Right atrium auricular region (tissue), 2 donors: ENCODE measurements at places on chromosomes 11 and 22. TPM values are rescaled to one million over a fixed set of nuclear protein-coding genes. Genes with fewer than 3 reads are reported as not detected.
A peak's percentile ranks its signal among the peaks of the same experiment; 100 is the strongest.

OR8I2 gene
- not detected for total RNA-seq

OR52L1 gene
- total RNA-seq = not detected

HSPB2 gene
- 13.0 TPM for total RNA-seq

MYEOV gene
- total RNA-seq = not detected

C11orf65 gene
- total RNA-seq = 2.7 TPM

DCPS gene
- 12.1 TPM for total RNA-seq

NXPE4 gene
- total RNA-seq = not detected

APOL4 gene
- total RNA-seq = 0.24 TPM

PANX3 gene
- not detected for total RNA-seq

GAS2 gene
- total RNA-seq = 9.7 TPM

PDE2A gene
- 34.2 TPM for total RNA-seq

VWCE gene
- 0.48 TPM for total RNA-seq

MRGPRE gene
- not detected for total RNA-seq

MIOX gene
- not detected for total RNA-seq

KCNQ1OT1 gene
- 0.35 TPM for total RNA-seq

PDGFB gene
- 21.9 TPM for total RNA-seq

FAM111A gene
- 4.5 TPM for total RNA-seq

MISFA gene
- total RNA-seq = 1.3 TPM

DNA sequence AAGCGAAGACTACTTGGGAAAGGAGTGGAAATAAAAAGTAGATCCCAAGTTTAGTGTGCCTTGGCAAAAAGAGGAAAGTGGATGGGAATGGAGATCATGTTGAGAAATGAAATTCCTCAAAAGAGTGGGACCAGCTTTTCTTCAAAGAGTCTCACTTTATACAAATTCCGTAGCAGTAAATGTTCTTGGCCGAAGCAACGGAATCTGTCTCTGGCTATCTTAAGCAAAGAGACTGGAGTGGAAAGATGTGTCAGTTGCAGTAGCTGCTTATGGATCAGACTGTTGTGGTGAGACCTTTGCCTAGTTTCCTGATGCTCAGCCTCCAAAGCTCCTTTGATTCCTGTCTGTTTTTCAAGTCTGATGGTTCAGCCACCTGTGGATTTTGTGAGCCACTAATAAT lies 73.6 kb downstream of the CSTPP1 start:
- H3K27me3 ChIP-seq = no peaks in the 10 kb centered on the region
- DNase-seq = no peak
- H3K27ac ChIP-seq = no peak overlapping the region
- no peak overlapping the region for H3K4me3 ChIP-seq

- DNase-seq = no peak
- peaks cover 10% of the 10 kb centered on the region for H3K4me1 ChIP-seq
- no peak overlapping the region for H3K27ac ChIP-seq
- H3K27me3 ChIP-seq = no peaks in the 10 kb centered on the region
These were observed 363.5 kb upstream of the PITPNB start for GRCh38 chr22:28282405-28283067.

DNA sequence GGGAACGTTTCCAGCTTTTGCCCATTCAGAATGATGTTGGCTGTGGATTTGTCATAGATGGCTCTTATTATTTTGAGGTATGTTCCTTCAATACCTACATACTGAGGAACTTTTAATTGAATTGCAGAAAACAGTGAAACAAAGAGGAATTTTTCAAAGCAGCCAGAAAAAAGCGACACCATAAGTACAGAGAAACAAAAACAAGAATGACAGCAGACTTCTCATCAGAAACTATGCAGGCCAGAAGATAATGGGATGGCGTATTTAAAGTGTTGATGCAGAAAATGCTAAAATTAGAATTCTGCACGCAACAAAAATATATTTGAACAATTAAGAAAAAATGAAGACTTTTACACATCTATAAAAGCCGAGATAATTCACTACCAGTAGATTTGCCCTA lies 95.4 kb upstream of the TIMP3 start:
- H3K4me3 ChIP-seq = no peak overlapping the region
- no peak overlapping the region for H3K27ac ChIP-seq
- no peaks in the 10 kb centered on the region for H3K36me3 ChIP-seq
- H3K27me3 ChIP-seq = no peaks in the 10 kb centered on the region
- peaks cover 7% of the 10 kb centered on the region for H3K4me1 ChIP-seq

GRCh38 chr11:112485280-112485679 lies 224.6 kb upstream of the PLET1 start:
- no peaks in the 10 kb centered on the region for H3K4me1 ChIP-seq
- DNase-seq = no peak
- H3K27me3 ChIP-seq = no peaks in the 10 kb centered on the region
- H3K4me3 ChIP-seq = no peak overlapping the region

DNA sequence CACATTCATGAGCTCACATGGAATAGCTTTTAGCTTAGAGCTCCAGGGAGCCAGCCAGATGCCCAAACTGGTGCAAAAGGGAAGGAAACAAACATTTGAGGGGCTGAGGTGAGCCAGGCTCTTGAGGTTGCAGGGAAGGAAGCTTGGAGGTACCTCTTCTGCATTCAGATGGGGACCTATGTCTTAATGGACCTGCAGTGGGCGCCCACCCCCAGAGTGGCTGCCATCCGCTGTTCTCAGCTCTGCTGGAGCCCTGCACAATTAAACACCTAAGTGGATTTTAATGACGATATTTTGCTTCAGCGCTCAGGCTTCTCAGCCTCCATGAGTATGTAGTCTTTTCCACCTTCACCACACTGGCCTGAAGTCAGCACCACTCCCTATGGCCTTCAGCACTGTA lies 100.8 kb downstream of the LDLRAD3 start:
- DNase-seq = no peak
- H3K4me1 ChIP-seq = no peaks in the 10 kb centered on the region
- no peak overlapping the region for H3K27ac ChIP-seq
- no peaks in the 10 kb centered on the region for H3K27me3 ChIP-seq

DNA sequence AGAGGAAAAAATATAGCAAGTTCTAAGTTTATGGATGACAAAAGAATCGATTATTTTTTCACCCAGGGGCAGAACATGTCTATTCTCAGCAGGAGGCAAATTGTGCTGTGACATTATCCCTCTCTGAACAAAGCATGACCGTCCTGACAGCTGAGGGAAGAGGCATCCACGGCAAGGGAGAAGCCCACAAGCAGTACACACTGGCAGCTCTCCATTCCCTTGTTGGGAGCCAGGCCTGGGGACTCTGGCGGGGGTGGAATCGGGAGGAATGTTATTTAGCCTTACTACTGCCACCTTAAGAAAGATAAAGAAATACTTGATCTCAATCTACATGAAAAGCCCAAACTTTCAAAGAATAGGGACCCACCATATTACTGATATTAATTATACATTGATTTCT lies 3.4 kb downstream of the KIRREL3 start:
- H3K27ac ChIP-seq = no peak overlapping the region
- H3K4me1 ChIP-seq = no peaks in the 10 kb centered on the region
- no peak overlapping the region for H3K4me3 ChIP-seq
- no peak for DNase-seq
- no peaks in the 10 kb centered on the region for H3K36me3 ChIP-seq

GRCh38 chr22:47601666-47602065 lies 839.2 kb downstream of the TBC1D22A start:
- H3K4me1 ChIP-seq = no peaks in the 10 kb centered on the region
- no peaks in the 10 kb centered on the region for H3K27me3 ChIP-seq
- no peak overlapping the region for H3K27ac ChIP-seq
- DNase-seq = no peak
- no peaks in the 10 kb centered on the region for H3K36me3 ChIP-seq

GRCh38 chr11:134332782-134333181 lies 994 bp downstream of the GLB1L2 start:
- H3K4me1 ChIP-seq = peaks cover 11% of the 10 kb centered on the region
- H3K4me3 ChIP-seq = no peak overlapping the region
- no peak overlapping the region for H3K27ac ChIP-seq
- peaks cover 5% of the 10 kb centered on the region for H3K27me3 ChIP-seq
- H3K36me3 ChIP-seq = no peaks in the 10 kb centered on the region

GRCh38 chr11:77602381-77603088 lies 12.8 kb downstream of the AQP11 start:
- H3K27ac ChIP-seq = no peak overlapping the region
- H3K4me1 ChIP-seq = peaks cover 14% of the 10 kb centered on the region
- no peak overlapping the region for H3K4me3 ChIP-seq
- DNase-seq = no peak
- peaks cover 6% of the 10 kb centered on the region for H3K36me3 ChIP-seq
- H3K27me3 ChIP-seq = no peaks in the 10 kb centered on the region

- DNase-seq = no peak
- H3K4me1 ChIP-seq = peaks cover 7% of the 10 kb centered on the region
- H3K4me3 ChIP-seq = no peak overlapping the region
- H3K27ac ChIP-seq = no peak overlapping the region
- H3K36me3 ChIP-seq = no peaks in the 10 kb centered on the region
- H3K27me3 ChIP-seq = no peaks in the 10 kb centered on the region
These were observed 6.8 kb downstream of the ST14 start for GRCh38 chr11:130166457-130166784.

DNA sequence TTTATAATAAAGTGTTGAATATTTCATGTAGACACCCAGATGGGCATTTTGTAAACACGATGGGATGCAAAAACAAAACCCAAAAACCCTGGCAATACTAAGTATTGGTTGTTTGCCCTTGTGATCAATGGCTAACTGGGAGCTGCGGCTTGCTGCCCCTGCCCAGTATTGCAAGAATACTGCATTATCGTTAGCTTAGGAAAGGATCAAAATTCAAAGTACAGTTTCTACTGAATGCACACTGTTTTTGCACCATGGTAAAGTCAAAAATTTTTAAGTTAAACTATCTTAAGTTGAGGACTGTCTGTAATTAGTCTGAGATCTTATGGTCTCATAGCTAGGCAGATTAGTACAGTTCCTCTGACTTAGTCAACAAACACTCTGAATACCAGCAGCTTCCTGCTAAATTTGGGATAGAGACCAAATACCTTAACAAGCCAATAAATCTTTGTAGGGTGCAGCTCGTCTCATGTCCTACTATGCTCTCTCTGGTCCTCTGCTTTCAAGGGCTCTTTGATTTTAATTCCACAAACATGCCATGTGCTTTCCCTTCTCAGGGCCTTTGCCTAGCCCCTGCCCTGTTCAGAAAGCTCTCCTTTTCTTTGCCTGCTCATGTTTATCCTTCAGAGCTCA lies 4.0 kb downstream of the CCDC90B start:
- peaks cover 37% of the 10 kb centered on the region for H3K4me1 ChIP-seq
- DNase-seq = no peak
- no peak overlapping the region for H3K27ac ChIP-seq
- H3K27me3 ChIP-seq = no peaks in the 10 kb centered on the region
- H3K4me3 ChIP-seq = no peak overlapping the region

- H3K4me3 ChIP-seq = no peak overlapping the region
- H3K27ac ChIP-seq = peak overlapping the region; percentile 90
- no peaks in the 10 kb centered on the region for H3K27me3 ChIP-seq
- no peak for DNase-seq
- H3K4me1 ChIP-seq = peaks cover 83% of the 10 kb centered on the region
These were observed 9.0 kb upstream of the AHNAK start for GRCh38 chr11:62555464-62556107.

GRCh38 chr11:1149545-1149944 lies 8.2 kb upstream of the MUC5AC start:
- H3K4me3 ChIP-seq = no peak overlapping the region
- DNase-seq = peak; percentile 50
- H3K27ac ChIP-seq = no peak overlapping the region
- H3K36me3 ChIP-seq = no peaks in the 10 kb centered on the region
- no peaks in the 10 kb centered on the region for H3K4me1 ChIP-seq

GRCh38 chr11:31060880-31061279 lies 308.7 kb downstream of the DCDC1 start:
- H3K27me3 ChIP-seq = no peaks in the 10 kb centered on the region
- H3K4me3 ChIP-seq = no peak overlapping the region
- H3K27ac ChIP-seq = no peak overlapping the region
- H3K4me1 ChIP-seq = no peaks in the 10 kb centered on the region
- H3K36me3 ChIP-seq = no peaks in the 10 kb centered on the region

DNA sequence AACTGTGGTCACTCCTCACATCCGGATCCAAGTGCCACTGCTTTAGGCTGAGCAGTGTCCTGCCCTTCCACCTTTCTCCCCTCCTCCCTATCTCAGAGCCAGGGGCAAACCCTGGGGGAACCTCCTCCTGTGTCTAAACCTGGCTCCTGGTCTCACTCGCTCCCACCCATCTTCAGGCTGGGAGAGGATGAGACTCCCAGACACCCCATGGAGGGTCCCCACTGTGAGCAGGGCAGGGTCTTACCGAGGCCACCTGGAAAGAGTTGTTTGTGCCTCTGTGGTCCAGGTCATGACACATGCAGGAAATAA lies 93.6 kb downstream of the PDE2A start:
- H3K36me3 ChIP-seq = peaks cover 8% of the 10 kb centered on the region
- H3K27me3 ChIP-seq = no peaks in the 10 kb centered on the region
- no peak for DNase-seq
- H3K4me3 ChIP-seq = no peak overlapping the region
- H3K27ac ChIP-seq = no peak overlapping the region

DNA sequence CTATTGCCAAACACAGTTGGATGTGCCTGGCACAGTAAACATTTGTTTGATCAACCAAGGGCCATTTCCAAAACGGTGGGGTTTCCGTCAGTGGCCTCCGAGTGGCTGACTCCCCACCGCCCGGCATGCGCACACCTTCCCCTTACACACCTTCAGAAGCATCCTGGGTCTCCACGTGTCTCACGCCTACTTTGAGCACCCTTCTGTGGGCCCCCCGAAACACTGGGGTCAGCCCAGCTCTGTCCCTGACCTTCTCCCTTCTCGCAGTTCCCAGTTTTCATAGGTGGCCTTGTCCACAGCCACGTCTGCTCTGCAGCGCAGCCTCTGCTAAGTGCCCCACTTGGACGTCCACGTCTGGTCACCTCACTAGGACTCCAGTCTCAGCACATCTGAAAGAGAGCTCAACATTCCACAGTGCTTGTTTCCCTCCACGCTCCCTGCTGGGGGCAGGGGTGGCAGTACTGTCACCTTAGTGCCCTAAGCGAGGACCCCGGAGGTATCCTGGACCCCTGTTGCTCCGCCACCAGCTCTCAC lies 13.2 kb upstream of the SHANK2 start:
- H3K4me1 ChIP-seq = no peaks in the 10 kb centered on the region
- no peaks in the 10 kb centered on the region for H3K36me3 ChIP-seq
- H3K27ac ChIP-seq = no peak overlapping the region
- no peak for DNase-seq
- H3K4me3 ChIP-seq = no peak overlapping the region

DNA sequence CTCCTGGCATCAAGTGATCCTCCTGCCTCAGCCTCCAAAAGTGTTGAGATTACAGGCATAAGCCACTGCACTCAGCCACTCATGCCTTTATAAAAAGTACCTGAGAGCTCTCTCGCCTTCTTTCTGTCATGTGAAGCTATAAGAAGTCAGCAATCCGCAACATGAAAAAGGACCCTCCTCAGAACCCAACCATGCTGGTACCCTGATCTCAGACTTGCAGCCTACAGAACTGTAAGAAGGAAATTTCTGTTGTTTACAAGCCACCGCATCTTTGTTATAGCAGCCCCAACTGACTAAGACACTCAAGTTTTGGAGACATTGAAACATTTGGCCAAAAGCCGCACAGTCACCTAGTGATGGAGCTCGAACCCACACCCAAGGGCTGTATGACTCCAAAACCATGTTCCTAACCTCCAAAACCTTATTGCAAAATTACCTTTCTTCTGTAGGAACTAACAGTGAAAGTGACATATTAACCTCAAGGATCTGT lies 8.9 kb downstream of the PACSIN2 start:
- no peak for DNase-seq
- H3K4me3 ChIP-seq = no peak overlapping the region
- no peaks in the 10 kb centered on the region for H3K36me3 ChIP-seq
- no peak overlapping the region for H3K27ac ChIP-seq

GRCh38 chr22:49600468-49600867 lies 227.2 kb downstream of the BRD1 start:
- H3K4me3 ChIP-seq = no peak overlapping the region
- no peaks in the 10 kb centered on the region for H3K27me3 ChIP-seq
- DNase-seq = no peak
- no peaks in the 10 kb centered on the region for H3K4me1 ChIP-seq
- no peaks in the 10 kb centered on the region for H3K36me3 ChIP-seq
